ENCODE measurements at places on chromosomes 13 and 19.
A peak's percentile ranks its signal among the peaks of the same experiment; 100 is the strongest.

DNA sequence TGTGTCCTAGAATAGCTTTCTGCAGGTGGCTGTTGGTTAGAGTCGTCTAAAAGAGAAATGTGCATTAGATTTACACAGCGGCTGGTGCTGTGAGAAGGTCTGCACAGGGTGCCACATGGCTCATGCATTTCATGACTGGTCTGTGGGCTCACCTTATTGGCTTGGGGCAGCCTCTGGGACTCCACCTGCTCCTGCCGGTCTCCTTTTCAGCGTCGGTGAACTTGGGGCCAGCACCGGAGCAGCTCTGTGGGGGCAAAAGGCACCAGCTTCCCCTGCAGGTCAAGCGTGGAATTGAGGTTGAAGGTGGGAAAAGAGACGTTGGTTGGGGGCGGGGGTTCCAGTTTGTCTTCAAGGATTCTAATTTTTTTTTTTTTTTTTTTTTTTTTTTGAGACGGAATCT is 3.1 kb upstream of the PNMA8C start:
- no peak for DNase-seq

DNA sequence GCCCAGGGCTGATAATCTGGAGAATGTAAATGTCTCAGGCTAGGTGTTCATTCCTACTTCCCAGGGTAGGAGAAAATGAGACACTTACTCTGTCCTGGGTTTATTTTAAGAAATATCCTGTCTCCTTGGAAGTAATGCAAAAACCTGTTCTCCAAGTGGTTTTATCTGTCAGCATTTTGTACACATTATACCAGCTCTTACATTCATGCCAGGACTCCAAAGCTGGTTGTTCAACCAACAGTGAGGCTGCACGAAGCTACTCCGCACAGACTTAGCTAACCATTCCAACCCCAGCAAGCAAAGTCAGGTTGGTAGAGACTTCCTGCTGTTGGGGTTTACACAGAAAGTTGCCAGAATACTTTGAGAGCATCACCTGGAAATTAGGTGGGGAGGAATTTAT is 55.6 kb downstream of the SLC7A1 start:
- no peak for DNase-seq

GRCh38 chr13:112270951-112271350 is 105.2 kb upstream of the SPACA7 start:
- no peak for DNase-seq

- DNase-seq: no peak
These were observed 1.6 kb downstream of the ELAVL3 start for GRCh38 chr19:11479090-11479897.

DNA sequence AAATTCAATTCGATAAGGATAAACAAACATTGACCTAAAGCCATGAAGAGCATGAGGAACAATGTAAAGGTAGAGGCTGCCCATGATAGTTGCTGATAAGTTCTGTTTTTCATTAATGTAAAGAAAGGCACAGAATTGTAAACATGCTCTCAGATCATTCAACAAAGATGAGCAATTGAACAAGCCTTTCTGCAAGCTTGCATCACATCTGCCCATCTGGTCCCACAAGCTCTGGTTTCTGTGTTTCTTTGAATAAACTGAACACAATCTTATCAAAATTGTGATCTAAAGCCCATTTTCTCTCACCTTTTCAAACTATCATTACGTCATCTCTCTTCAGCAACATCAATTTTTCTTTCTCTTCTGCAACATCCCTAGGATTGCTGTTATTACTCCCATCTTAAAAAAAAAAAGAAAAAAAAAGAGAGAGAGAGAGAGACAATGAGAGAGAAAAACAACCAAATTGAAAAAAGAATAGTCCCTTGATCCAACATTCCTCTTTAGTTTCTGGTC is 487.2 kb upstream of the GPC6 start:
- DNase-seq: no peak

GRCh38 chr19:54114340-54115108 is 933 bp downstream of the TFPT start:
- peak; percentile 13 for DNase-seq

- DNase-seq: no peak
These were observed 205.1 kb upstream of the STARD13 start for GRCh38 chr13:33490461-33491327.

- no peak for DNase-seq
These were observed 864.1 kb downstream of the DIAPH3 start for GRCh38 chr13:59299584-59299983.

- no peak for DNase-seq
These were observed 78.0 kb upstream of the OXGR1 start for GRCh38 chr13:97072297-97072696.

- DNase-seq: no peak
These were observed 74.2 kb downstream of the TSHZ3 start for GRCh38 chr19:31275068-31275334.

- no peak for DNase-seq
These were observed at the start of gene HPN for GRCh38 chr19:35041548-35042055. HPN (plus strand) TSS chr19:35041721; CDS start chr19:35042507, 786 bp downstream.

GRCh38 chr13:41652735-41653361 is 195.5 kb downstream of the RGCC start:
- no peak for DNase-seq

- no peak for DNase-seq
These were observed 6.3 kb downstream of the SIGLEC10 start for GRCh38 chr19:51410950-51411748.

GRCh38 chr19:4550018-4550417 is 9.5 kb downstream of the SEMA6B start:
- no peak for DNase-seq

DNA sequence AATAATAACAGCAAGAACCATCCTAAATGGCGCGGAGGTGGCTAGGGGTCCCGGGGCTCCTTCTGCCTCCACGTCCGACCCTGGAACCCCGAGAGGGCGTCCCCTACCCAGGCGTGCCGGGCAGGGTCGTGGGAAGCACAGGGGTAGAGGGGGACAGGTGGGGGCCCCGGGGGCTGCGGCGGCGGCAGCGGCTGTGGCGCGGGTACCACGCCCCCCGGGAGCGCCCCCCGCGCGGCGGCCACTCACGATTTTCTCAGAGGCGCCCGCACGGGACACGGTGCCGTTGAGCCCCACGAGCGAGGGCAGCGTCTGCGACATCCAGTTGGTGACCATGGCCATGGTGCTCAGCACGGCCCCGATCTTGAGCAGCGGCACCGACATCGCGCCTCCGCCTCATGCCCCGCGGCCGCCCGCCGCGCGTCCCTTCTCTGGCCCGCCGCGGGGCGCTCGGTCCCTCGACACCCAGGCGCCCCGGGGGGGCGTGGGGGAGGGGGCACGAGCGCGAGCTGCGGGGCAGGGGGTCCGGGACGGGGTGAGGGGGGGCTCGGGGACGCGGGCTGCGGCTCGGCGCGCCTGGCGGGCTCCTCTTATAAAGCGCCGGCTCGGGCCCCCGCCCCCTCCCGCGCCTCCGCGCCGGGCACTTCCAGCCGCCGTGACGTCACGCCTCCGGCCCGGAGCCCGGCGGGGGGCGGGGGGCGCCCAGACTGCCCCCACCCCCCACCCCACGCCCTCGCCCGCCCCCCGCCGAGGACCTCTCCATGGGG is 22.9 kb downstream of the OLFM2 start:
- peak; percentile 9 for DNase-seq

DNA sequence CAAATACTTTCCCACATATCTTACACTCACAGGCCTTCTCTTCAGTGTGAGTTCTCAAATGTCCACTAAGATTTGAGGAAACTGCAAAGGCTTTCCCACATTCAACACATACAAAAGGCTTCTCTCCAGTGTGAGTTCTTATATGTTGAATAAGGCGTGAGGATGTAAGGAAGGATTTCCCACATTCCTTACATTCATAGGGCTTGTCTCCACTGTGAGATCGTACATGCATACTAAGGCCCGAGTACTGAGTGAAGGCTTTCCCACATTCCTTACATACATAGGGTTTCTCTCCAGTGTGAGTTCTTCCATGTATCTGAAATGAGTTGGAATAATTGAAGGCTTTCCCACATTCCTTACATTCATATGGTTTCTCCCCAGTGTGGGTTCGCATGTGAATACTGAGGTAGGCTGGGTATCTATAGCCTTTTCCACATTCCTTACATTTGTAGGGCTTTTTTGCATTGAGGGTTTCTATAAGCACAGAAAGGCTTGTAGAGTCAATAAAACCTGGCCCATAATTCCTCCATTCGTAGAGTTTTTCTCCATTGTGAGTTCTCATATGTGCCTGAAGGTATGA is 9.6 kb downstream of the ZNF426 start:
- DNase-seq: no peak
